ENCODE measurements at places on chromosomes 3 and 15.

DNA sequence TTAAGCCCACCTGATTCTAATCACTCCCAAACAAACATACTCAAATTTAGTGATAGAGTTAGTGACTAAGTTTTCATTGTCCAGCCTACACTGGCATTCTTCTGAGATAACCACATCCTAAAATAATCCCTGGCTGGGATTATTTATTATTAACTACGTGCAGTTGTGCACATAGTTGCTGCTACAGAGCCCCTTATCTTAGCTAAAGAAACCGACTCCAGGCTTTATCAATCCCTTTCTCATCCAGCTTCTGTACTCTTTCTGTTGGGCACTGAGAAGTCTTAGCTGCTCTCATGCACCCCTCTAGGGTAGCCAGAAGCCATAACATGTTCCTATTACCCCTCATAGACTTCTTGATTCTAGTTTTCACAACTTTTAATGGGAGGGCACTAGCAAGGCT is 208.7 kb downstream of the MBNL1 start:
- DNase-seq, result no peak

GRCh38 chr3:131602011-131602779 is 99.4 kb upstream of the MRPL3 start:
- DNase-seq, result no peak

GRCh38 chr3:189637750-189638149 is 6.6 kb downstream of the TP63 start:
- no peak for DNase-seq

GRCh38 chr3:7506606-7507180 is 645.8 kb downstream of the GRM7 start:
- no peak for DNase-seq

DNA sequence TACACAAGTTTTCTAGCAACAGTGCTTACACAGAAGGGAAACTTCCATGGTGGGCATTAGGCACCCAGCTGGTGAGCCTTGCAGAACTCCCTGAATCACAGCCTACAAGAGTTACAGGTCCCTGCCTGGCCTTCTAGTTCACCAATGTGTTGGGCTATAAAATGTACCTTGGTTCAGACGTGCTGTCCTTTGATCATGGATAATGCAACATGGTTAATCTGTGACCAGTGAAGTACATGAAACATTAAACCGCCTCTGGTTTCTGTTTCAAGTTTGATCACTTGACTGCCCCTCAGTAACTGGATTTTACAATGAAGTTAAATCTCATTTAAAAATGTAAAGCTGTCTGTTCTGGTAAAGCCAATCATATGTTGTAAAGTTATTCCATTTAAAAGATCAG is 51.8 kb downstream of the FMN1 start:
- no peak for DNase-seq

GRCh38 chr15:80272987-80273386 is 21.0 kb upstream of the CTXND1 start:
- DNase-seq, result no peak

DNA sequence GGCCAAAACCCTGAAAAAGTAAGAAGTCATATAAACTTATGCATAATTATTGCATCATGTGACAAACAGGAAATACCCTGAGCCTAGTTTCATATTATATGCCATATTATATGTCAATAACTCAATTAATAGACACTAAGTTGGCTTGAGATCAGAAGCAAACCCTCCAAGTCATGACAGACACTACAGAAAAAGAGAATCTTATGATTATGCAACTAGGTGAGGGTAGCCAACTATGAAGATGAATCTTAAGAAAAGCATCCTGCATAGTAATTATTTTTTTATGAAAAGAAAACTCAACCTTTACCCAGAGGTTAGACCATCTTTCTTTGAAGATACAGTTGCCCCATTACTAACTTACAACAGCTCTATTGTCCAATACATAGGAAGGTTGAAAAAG is 192.4 kb upstream of the VEPH1 start:
- no peak for DNase-seq

GRCh38 chr3:9204253-9204992 is 45.0 kb downstream of the SRGAP3 start:
- no peak for DNase-seq

GRCh38 chr15:88397506-88397905 is 69.7 kb downstream of the MRPL46 start:
- DNase-seq, result no peak

DNA sequence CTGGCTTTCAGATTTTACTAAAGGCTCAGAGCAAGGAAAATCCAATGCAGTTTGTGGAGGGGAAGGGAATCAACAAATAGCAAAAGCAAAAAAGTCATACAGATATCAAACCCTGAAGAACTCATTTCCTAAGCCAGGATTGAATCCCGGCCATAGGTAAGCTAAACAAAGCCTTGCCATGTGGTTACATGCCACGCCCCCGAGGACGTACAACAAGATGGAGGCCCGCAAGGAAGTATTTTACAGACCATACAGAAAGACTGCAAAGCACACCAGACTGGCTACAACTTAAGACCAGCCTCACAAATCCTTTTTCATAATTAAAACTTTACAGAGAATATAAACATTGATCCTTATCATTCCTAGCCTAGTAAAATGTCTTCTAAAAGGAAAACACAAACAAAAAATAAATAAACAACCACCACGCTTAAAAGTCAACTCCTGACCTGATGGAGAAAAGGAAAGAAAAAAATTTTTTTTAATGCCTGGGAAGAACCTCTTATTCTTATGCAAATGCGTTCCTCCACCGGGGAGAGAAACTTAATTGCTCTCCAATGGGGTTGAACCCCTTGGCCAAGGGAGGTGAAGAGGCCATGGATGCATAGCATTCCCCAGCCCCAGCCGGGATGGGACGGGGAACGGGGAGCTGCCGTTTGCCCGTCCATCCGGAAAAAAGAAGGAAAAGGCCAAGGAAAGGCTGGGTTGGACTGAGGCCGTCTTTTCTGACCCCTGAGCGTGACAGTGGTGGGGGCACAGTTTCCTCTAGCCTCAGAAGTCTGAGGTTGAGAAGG is 39.3 kb downstream of the IL1RAP start:
- no peak for DNase-seq

- DNase-seq, result no peak
Observed at GRCh38 chr3:71523628-71524027, 59.9 kb downstream of the FOXP1 start.

GRCh38 chr15:76024021-76024768 is 12.0 kb upstream of the NRG4 start:
- no peak for DNase-seq

DNA sequence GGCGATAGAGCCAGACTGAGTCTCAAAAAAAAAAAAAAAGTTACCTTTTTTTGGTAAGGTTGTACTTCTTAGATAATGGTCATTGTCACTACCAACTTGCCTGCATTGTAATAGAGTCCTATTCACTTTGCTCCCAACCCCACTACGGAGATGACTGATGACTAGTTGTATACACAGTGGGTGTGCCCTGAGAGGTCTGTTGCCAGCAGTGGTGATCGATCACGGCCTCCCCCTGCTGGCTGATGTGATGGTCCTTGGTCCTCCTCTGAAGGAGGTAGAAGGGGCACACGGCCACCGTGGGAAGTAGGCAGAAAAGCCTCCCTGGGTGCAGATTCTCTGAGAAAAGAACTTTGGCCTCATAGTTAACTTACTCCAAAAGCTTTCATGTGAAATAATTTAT is 10.7 kb downstream of the GCNT3 start:
- DNase-seq, result peak; percentile 28

DNA sequence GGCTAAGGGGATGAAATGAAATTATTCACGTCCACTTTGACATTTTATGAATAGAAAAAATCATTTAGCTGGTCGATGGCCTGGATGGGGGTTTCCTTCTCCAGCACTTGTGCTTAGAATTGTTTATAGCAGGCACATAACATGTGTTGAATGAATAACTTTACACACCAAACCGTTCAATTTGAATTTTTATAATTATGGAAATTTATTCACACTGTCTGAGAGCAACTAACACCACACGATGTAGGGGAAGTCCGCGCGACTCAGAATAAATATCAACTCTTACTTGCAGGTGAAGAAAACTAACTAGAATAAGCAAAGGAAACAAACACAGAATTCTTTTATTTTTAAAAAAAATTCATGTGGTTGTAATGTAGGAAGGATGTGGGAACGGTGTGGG is 81.3 kb downstream of the MINAR1 start:
- DNase-seq, result no peak

GRCh38 chr15:60126200-60126599 is 122.1 kb downstream of the FOXB1 start:
- no peak for DNase-seq

DNA sequence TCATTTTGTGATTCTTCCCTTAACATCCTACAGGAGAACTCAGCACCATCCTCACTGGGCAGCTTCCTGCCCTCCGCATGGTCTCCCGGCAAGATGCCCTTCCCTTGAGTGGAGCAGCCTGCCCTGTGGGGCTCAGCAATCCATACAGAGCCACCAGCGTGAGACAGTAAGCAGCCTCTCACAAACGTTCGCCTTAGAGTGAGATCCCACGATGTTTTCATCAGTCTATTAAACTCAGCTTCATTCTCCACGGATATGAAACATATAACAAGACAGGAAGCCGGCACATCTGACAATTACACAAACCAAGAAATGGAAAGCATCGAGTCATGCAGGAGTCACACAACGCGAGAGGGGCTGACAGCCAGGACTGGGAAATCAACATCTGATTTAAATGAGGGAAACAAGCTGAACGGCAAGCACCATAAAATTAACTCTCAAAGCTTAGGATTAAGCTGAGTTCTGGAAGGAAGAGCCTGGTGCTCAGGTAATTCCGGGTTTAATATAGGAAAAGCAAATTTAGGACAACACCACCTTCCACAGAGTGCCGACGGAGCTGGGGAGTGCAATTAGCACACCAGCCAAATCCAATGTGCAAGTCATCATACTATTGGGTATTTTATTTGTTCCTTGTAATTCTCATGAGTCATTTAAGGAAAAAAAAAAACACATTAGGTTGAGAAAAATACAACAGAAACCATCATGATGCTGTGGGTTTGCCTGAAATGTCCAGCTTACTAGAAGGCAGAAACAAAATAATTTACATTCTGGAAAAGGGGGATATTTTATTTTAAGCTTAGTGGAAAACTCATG is 272.0 kb downstream of the OCA2 start:
- no peak for DNase-seq

DNA sequence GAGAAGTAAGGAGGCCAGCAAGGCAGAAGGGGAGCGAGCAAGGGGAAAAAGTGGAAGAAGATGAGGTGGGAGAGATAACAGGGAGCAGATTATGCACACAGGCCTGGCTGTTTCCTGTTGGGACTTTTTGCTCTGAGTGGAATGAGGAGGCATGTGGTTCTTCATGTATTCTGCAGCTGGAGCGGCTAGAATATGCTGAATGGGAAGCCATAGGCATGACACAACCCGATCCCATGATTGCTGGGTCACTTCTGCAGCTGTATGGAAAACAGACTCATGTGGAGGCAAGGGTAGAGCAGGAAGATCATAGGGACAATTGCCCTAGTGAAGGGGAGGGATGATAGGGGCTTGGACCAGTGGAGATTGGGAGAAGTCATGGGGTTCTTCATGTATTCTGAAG is 206.0 kb upstream of the SUCLG2 start:
- no peak for DNase-seq

DNA sequence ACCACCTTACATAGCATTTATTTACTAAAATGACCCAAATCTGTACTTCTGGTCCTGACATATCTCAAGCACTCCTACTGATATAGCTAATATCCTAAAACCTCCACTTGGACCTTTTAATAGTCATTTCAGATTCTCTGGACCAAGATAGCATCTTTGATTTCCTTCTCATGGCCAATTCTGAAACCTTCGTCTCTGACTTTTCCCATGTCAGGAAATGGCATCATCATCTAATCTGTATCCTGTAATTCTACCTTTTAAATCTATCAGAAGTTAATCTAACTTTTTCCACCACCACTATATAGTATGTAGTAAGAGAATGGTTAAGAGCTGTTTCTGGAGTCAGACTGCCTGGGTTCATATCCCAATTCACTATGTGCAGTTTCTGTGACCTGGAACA is 16.2 kb downstream of the STX19 start:
- no peak for DNase-seq

GRCh38 chr3:23928524-23928923 is 11.6 kb downstream of the RPL15 start:
- DNase-seq, result no peak

DNA sequence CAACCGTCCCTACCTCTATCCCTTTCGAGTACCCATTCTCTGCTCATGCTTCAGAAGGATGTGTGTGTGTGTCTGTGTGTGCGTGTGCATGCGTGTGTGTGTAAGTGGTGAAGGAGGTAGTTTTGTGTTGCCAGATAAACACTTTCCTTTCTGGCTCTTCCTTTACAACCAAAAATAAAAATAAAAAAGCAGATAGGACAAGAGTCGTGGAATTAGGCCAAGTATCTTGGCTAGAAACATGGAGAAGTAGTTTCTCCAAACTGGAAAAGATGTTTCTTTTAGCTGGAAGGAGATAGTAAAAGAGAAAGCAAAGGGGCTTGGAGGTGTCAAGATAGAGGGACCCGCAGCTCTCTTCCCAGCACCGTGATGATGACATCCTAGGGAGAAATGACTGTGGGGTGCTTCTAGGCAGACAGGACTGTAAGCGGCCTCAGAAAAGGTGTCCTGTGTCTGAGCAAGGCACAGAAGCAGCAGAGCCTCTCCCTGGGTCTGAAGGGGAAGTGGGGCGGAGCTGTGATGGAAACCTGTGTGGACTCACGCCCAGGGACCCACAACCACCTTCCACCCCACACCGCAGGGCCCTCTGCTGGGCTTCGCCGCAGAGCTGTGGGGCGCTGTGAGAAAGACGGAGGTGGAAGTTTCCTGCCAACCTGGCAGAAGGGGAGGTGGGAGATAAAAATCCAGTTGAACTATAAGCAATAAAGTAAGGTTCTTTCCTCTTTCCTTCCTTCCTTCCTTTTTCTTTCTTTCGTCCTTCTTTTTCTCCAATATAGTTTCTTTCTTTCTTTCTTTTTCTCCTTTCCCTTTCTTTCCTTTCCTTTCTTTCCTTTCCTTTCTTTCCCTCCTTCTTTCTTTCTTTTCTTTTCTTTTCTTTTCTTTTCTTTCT is 35.3 kb downstream of the MUC20 start:
- no peak for DNase-seq

- DNase-seq, result no peak
Observed at GRCh38 chr3:112649478-112649735, 8.5 kb upstream of the CCDC80 start.

DNA sequence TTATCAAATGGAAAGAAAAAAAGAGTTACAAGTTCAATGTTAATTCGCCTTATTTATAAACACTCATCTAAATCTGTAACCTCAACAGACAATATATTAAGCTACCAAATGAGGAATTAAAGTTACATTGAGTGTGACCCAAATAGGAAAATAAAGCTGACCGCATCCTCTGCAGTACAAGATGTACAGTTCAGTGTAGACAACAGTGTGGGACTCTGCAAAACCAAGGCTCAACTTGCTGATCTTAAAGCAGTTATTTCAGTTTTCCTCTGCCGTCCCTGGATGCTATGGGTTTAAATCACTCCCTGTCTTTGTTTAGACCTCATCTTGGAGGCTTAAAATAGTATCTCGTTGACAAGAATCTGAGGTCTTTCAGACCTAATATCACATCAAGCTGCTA is 458.8 kb downstream of the MECOM start:
- DNase-seq, result no peak

Data from stimulated activated CD4-positive, alpha-beta T cell treated with anti-CD3 and anti-CD28 coated beads, Interleukin-12 subunit alpha, Interleukin-12 subunit beta, amount 100 ng/mL, for 48 hours (primary cell).